Activated CD4-positive, alpha-beta memory T cell treated with anti-CD3 and anti-CD28 coated beads for 36 hours (primary cell): ENCODE measurements at places on chromosomes 4 and X. TPM values are rescaled to one million over a fixed set of nuclear protein-coding genes. Genes with fewer than 3 reads are reported as not detected.

GRCh38 chr4:94947681-94948108, 189.9 kb downstream of the BMPR1B start:
- DNase-seq, result no peak

DNA sequence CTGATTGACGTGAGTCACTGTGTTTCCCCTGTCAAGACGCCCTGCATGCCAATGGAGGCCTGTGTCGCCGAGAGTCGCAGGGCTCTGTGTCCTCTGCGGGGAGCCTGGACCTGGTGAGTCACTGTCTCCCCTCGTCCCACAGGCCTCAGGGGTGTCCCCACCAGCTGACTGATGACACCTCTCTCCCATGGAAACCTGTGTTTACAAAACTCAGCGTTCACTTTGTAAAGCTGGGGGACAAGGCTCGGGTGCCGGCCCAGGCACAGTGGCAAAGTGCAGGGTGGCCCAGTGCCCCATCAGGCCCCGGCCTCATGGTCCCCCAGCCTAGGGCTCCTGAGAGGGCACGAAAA, 21.2 kb upstream of the HGFAC start:
- no peak for DNase-seq

The SPATA18 gene
- not detected for total RNA-seq

DNA sequence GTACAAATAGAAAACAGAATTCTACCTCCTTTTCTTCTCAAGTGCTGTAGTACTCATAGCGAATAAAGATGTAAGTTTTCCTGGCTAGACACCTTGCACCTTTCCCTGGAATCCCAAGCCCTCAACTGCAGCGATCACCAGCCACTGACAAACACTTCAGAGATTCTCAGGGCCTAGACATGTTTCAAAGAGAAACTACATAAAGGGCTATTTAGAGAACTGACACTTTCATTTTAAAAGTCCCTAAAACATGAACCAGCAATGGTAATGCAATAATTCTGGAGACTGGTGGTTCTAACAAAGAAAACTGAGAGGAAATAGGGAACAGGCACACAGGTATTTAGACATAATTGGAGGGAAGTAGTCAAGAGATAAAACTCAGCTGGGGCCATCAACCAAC, 35.7 kb downstream of the FANCB start:
- no peak for DNase-seq

DNA sequence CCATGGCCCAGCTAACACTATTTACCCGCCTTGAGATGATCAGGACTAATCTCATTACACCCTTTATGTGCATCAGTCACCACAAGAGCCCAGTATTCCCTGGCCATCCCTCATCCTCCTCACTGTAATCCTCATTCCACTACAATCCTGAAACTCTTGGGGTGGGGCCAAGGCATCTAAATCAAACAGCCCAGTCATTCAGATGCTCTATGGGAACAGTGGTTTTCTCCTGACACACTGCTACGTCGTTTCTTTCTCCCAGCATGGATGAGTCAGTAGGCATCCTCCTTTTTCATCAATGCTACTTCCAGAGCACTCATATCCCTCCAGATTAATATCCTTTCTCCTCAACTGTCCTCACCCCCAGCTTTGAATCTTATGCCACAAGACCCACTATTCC, 5.6 kb downstream of the SDAD1 start:
- DNase-seq, result no peak

The ATRX gene
- 56.8 TPM for total RNA-seq

GRCh38 chr4:177404342-177404741, 37.9 kb downstream of the AGA start:
- DNase-seq, result no peak

- DNase-seq, result no peak
Measured at GRCh38 chrX:50697691-50698090, 116.3 kb downstream of the SHROOM4 start.

DNA sequence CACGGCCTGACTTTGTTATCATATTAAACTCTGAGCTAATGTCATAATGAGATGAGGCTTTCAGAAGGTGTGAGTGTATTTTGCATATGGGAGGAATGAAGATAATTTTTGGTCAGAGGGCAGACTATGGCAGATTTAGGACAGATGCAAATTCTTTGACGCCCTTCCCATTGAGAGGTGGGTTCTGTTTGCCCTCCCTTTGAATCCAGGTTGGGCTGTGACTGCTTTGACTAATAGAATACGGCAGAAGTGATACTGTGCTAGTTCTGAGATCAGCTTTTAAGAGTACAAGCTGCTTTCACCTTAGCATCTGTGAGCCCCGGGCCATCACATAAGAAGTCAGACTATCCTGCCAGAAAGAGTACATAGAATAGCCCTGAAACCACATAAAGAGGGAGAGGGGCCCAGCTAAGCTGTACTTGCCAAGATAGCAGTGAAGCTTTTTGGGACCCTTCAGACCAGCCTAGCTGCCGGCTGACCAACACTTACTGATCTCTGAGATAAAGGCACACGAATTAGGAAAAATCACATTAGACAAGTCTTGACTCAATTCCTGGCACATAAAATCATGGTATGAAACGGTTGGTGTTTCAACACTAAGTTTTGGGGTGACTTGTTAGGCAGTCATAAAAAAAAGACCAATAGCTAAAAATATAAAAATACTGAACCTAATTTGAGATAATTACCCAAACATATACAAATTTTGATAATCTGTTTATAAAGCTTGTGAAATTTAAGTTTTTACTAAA, 166.7 kb upstream of the SH3RF1 start:
- no peak for DNase-seq

GRCh38 chr4:165537028-165537648, 158.3 kb downstream of the CPE start:
- DNase-seq, result no peak

GRCh38 chrX:143304025-143304424, 213.2 kb downstream of the SPANXN3 start:
- DNase-seq, result no peak

The GPC3 gene
- 0.39 TPM for total RNA-seq

The SERPINA7 gene
- total RNA-seq, result not detected

DNA sequence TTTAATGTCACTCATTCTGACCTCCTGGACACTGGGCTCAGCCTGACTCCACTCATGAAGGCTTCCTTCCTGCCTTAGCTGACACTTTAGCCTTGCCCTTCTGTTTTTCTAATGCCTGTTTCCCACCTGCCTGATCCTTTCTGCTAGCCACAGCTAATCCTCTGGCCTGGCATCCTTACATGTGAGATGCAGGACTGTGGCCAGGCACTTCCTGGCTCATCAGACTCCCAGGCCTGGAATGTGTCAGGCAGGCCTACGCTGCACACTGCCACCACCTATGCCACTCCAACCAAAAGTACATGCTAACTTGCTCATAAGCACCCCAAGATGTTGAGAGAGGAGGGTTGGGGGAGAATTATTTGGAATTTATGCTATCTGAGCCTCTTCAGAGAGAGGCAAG, 138.8 kb upstream of the NALF2 start:
- no peak for DNase-seq

- DNase-seq, result no peak
Measured at GRCh38 chrX:154819771-154820341, 14.6 kb upstream of the MPP1 start.

DNA sequence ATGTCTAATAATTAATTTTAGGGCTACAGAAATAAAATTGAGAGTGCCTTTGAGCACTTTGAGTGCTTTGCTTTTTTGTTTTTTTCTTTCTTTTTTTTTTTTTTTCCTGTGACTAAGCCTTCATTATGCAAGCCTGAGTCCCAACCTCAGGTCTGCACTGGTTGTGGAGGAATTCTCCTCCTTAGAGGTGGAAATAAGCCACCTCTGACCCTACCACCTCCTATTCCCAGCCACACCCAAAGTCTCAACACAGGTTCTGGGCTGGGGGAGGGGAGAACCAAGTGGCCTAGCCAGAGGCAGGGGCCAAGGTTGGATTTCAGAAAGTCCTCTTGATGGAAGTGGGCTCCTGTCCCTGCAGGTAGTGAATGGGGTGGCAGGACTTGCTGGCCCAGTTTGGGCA, 180.2 kb downstream of the ARAP2 start:
- no peak for DNase-seq

DNA sequence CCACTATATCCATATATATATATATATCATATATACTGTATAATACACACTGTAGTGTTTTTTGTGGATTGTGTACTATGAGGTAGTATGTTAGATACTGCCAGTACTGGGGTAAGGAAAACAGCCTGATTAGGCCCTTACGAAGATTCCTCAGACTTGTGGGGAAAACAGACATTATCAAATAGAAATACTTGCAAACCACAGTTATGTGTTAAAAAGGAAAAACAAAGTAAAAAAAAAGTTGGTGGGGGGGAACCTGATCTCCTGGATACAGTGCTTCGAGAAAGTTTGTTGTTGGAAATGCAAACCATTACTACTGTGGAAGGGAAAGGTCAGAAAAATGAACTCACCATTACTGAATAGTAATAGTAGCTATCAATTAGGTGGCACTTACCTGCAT, 53.0 kb downstream of the PKD2 start:
- DNase-seq, result no peak

- DNase-seq, result no peak
Measured at GRCh38 chrX:118464501-118464900, 31.1 kb upstream of the DOCK11 start.

GRCh38 chr4:131302108-131302507, 1847.0 kb upstream of the PCDH10 start:
- DNase-seq, result no peak

- DNase-seq, result no peak
Measured at GRCh38 chr4:98747393-98748091, 89.1 kb upstream of the TSPAN5 start.

DNA sequence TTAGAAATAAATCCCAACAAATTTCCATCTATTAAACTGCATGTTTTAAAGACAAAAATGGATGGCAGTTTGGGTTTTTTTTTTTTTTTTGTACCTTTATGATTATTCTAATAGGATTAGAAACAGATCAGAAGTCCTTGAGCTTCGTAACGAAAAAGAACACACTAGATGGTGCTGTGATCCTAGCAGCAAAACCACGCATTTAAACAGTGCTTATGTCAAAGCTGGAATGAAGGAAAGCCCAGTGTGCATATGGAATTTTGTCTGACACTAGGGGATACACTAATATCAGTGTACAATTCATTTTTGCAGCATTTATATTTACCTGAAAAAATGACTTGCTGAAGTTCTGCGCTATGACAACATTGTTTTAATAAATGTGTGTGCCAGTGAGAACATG, 229.1 kb downstream of the VEGFC start:
- no peak for DNase-seq

The CHRDL1 gene
- total RNA-seq, result not detected

DNA sequence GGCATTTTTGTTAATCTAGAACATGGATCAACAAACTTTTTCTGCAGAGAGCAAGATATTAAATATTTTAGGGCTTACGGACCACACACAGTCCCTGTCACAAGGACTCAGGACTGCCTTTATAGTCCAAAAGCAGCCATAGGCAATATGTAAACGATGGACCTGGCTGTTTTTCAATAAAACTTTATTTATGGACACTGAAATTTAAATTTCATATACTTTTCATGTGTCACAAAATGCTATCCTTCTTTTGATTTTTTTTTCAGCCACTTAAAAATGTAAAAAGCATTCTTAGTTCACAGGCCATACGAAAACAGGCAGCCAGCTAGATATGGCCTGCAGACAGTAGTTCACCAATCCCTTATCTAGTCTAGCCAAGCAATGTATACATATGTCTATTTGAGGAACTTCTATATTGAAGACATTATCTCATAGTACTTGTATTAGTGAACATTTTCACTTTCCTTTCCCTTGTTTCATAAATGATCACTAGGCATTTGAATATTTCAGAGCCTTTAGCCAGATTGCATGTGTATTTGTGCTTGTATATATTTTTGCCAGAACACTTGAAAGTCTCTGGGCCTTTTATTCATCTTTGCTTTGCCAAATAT, 350.9 kb downstream of the RPA4 start:
- no peak for DNase-seq

The ARMCX1 gene
- 1.4 TPM for total RNA-seq

The ETDB gene
- not detected for total RNA-seq

- DNase-seq, result no peak
Measured at GRCh38 chr4:86032476-86033022, 327.3 kb downstream of the MAPK10 start.

The PDGFC gene
- not detected for total RNA-seq

DNA sequence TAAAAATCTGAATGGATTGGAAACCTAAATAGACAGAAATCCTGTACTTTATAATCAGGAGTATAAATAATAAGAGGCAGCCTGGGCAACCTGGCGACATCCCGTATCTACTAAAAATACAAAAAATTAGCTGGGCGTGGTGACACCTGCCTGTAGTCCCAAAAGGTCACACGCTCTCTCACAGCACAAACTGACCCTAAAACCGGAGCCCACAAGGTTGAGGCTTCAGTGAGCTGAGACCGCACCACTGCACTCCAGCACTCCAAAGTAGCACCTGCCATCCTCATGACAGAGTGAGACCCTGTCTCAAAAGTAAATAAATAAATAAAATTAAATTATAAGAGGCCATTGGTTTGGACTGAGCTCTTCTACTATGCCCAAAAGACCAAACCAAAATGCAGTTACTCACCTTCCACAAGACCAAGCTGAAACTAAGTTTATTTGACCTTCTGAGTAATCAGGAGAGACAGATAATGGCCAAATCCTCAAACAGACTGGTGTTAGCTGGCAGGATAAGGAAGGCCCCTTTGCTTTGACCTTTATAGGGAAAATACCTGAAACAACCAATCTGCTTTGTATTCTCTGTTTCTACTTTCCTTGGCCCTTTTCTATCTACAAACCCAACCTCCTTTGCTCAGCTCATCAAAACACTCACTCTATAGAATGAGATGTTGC, 3.2 kb upstream of the GRSF1 start:
- no peak for DNase-seq

- no peak for DNase-seq
Measured at GRCh38 chr4:175326796-175327195, 408.6 kb downstream of the ADAM29 start.

DNA sequence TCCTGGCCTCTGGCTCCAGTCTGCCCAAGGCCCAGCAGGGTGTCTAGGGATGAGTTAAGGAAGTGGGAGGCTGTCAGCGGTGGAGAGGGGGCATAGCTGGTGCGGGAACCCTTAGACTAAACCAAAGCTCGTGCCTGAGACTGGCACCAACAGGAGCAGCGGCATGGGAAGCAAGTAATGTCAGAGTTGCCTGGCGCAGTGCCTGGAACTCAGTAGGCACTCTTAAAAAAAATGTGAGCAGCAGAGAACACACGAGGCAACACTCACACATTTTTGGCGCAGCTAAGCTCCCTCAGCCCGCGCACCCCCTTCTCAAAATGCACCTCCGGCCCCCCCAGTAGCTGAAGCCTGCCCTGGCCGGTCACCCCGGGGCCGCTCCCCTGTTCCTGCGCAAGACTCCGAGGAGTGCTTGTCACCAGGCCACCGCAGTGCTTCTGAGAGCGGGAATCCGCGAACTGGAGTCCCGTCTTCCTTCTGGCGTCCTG, 583 bp downstream of the GABRE start:
- DNase-seq, result no peak

DNA sequence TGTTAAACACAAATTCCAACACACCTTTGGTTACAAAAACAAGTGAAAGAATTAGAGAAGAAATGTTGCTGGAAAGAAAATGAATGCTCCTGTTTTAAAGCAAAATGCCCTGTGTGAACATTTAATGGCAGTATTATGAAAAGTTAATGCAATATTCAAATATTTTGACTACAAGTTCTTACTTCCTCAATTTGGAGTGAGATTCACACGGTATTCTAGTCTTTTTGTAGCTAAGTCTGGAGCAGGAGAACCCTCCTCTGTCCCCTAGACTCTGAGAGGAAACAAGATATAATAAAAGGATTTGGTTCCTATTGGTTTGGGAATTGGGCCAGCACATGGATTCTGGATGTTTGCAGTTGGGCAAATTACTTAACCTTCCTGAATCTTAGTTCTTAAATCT, 12.7 kb downstream of the MAD2L1 start:
- no peak for DNase-seq
